ENCODE measurements at places on chromosomes 16 and 17.

- peak; percentile 76 for DNase-seq
These were observed 5.9 kb downstream of the CORO7 start for GRCh38 chr16:4410335-4411075.

DNA sequence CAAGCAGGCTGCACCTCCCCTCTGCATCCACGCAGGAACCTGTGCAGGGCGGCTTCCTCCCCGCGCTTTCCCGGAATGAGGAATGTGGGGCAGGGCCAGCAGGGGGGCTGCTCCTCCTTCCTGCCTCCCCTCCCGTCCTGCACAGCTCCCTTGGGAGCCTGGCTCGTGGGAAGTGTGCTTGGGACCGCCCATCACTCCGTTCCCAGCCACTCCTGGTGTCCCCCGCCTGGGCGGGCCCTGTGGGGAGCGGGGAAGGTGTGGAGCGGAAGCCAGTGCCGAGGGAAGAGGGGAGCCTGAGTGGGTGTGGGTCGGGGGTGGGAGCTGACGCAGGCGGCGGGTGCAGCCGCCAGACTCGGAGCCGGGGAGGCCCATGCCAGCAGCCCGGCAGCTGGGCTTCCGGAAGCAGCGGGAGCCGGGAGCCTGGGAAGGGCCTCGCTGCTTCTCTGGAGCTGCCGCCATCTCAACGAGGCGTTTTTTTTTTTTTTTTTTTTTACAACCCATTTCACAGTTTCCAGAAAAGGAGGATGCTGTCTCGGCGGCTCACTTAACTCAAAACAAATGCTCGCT is 24.1 kb downstream of the BAHCC1 start:
- DNase-seq = peak; percentile 99

GRCh38 chr16:14289692-14290340 is 218.7 kb downstream of the MRTFB start:
- peak; percentile 30 for DNase-seq

DNA sequence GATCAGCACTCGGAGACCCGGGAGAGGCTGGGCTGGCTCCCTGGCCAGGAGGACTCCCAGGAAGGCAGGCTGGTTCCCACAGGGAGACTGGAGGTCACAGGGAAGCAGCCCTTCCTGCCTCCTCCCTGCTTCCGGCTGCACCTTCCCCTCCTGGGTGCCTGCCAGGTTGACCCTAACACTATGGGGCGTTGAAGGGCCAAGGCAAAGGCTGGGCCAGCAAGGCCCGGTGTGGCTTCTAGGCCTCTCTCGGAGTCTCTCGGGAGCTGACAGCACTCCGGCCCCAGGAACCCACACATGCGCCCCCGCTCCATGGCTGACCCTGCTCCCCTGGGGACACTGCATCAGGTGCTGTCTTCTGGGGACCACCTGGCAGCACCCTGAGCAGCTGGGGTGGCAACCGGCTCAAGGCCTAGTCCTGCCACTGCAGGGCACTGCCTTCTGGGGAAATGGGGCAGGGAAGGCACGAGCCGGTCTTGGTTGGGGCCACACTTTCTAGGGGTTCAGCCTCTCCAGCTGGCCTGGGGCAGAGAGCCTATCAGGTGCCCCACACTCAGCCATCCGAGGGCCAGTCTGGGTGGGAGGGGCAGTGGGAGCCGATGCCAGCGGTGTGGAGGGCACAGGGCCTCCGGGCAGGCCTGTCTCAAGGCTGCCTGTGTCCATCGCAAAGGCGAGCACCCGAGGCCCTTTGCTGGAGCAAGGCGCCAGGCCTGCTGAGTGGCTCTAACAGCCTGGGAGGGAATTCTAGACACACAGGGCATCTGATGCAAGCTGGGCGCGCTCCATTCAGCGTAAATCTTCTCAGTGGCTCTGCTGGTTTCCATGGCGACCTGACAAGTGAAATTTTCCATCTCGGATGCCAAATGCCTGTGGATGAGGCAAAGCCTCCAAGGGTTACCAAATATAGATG is 5.6 kb upstream of the MTSS2 start:
- peak; percentile 99 for DNase-seq

- DNase-seq = peak; percentile 95
These were observed at the start of gene KRTAP4-6 for GRCh38 chr17:41140360-41141131. Gene KRTAP4-6 (minus strand): TSS chr17:41140544. CDS start chr17:41140487, 57 bp downstream.

- peak; percentile 12 for DNase-seq
These were observed 509 bp downstream of the CNEP1R1 start for GRCh38 chr16:50025537-50025931.

DNA sequence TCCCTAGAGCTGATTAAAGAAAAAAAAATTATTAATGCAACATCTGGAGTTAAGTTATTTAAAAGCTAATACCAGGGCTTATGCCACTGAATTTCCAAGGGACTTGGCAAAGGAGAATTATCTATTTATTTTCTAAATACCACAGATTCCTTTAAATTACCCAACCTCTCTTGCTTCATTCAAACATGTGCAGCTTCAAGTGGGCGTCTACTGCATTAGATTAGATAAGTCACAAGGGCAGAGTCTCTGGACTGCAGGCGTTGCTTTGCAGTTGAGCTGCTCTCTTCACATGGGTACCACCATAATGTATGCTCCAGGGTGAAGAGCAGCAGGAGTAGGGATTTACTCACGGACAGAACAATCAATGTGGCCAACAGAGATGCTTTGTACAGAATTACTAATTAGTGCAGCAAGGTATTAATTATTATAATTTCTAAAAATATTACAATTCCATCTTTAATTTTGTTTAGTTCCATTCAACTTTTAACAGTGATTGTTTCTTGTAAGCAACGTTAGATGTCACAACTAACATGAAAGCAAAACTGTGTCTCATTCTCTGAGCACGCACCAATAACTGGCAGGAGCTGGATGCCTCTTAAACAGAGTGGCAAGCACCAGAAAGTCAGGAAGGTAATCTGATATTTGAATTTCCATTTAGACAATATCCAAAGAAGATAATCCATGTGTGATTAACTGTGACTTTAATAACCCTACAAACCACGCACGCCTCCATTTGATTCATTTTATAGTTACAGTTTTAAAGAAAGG is 214.2 kb downstream of the STX8 start:
- DNase-seq = peak; percentile 72

- no peak for DNase-seq
These were observed 1762.2 kb downstream of the TP53TG3F start for GRCh38 chr16:35221482-35222185.

DNA sequence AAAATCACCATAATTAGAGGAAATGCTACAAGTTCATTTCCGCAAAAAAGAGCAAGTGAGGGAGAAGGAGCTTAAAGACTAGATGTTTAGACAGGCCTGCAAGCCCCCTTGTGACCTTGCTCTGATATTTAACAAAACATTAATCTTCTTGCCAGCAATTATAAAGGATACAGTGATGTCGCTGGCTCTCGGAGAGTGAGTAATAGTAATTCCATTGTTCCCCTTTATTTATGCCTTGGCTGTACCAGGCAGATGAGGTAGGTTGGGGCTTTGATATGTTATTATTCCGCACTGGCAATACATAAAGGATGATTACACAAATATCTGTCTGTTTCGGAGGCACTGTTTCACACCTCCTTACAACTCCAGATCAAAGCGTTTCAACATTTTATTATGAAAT is 204.8 kb upstream of the SALL1 start:
- DNase-seq = no peak

GRCh38 chr16:48188449-48189102 is 32.8 kb upstream of the ABCC12 start:
- DNase-seq = no peak

GRCh38 chr17:50847566-50847965 is 12.2 kb downstream of the WFIKKN2 start:
- no peak for DNase-seq

- no peak for DNase-seq
These were observed 592 bp upstream of the PERCC1 start for GRCh38 chr16:1430214-1430758.

- DNase-seq = peak; percentile 40
These were observed 24.2 kb downstream of the GPRC5B start for GRCh38 chr16:19860166-19861041.

GRCh38 chr17:75704963-75705875 is 16.0 kb upstream of the ITGB4 start:
- no peak for DNase-seq

DNA sequence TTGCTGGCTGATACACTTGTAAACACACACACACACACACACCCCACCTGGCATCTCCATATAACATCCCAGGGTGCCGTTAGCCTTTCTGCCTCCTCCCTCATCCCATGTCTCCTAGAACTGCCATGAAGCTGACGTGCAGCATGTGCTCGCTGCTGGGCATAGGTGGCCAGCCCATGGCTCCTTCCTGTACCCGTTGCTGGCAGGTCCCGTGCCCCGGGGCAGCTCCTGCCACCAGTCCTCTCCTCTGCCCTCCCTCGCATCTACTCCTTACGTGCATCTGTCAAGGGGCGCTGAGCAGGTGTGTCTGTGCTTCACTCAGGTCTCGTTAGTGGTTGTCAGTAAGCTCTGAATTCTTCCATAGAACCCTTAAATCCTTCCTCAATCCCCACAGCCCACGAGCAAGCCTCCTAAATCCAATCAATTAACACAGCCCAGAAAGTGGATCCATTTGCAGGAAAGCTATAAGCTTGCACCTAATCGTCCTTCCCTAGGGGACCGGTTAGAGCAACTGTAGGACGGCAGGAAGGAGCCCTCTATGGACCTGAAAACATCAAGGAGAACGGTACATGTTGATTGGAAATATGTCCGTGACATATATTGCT is 218.1 kb upstream of the FOXF1 start:
- no peak for DNase-seq

DNA sequence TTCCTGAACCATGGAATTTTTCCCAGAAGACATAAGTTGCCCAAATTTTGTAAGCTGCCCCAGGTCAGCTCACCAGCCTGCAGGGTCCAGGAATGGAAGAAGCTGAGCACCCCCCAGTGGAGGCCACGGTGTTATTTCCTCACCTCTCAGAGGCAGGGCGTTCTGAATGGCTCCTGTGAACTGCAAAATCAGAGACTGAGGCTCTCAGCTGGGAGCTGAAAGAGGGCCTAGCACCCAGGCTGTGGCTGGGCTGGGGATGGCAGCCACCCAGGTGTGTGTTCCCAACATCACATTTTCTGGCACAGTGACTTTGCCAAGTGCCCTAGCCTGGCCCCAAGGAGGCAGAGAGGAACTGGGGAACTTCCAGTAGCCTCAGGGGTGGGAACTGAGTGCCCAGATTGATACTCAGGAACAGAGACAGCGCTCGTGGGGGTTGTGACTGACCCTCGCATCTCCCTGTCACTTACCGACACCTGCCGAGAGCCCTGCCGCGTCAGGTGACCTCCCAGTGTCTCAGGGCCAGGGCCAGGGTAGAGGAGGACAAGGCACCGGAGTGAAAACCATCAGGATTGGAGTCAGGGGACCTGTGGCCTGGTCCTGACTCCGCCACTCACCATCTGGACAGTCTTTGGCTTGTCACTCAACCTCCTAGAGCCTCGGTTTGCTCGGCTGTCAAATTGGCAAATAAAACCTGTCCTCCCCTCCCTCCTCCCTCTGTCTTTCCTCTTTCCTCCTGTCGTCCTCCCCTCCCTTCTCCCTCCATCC is 11.3 kb downstream of the CACNG4 start:
- DNase-seq = no peak

DNA sequence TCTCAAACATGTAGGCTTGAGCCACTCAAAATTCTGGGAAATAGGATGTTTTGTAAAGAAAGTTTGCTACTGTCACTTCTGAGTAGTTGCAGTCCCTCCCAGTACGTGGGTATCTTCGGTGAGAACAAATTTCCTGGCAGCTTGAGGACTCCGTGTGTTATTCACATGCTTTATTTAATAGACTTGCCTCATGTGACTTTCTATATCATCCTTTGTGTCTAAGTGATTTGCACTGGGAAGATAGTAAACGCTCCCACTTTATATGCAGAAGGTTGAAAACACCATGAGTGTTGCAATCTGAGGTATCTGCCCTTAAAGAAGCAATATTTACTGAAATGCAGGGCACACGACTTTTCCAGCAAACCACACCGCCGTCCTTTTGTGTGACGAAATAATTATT is 643.7 kb downstream of the MAF start:
- DNase-seq = no peak

- no peak for DNase-seq
These were observed 34.9 kb downstream of the CD300LF start for GRCh38 chr17:74677558-74678466.

- no peak for DNase-seq
These were observed 24.0 kb downstream of the DUSP14 start for GRCh38 chr17:37513711-37514110.

- no peak for DNase-seq
These were observed 26.7 kb downstream of the SLC12A3 start for GRCh38 chr16:56891685-56892084.

- DNase-seq = peak; percentile 86
These were observed 471.6 kb downstream of the SOX9 start for GRCh38 chr17:72592242-72592966.

- DNase-seq = no peak
These were observed 64.1 kb downstream of the SLC5A11 start for GRCh38 chr16:24909856-24910255.

DNA sequence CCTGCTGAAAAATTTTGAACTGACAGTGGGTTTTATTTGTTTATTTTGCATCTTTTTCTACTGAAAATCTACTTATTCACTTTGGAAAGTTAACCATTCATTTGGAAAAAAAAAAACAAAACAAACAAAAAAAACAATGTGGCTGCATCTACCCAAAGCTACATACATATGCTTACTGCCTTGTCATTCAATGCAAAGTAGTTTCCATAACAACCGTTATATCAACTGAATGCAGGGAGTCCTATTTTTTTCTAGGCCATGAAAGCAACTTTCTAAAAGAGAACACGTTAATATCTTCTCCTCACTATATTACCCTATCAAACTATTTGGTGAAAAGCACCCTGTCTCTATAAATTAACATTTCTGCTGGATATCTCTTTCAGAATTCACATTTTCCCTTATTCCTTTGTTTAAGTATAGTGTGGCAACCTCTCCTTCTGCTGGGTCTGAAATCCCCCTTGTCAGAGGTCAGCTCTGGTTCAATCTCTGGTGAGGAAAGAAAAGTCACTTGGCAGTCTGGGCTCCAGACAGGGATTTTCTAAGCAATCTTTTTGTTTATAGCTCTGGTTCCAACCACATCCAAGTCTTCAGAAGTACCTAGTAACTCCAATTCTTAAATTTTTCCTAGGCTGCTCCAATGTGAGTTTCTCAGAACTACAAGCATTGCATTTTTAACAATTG is 528.4 kb upstream of the TOM1L1 start:
- no peak for DNase-seq

DNA sequence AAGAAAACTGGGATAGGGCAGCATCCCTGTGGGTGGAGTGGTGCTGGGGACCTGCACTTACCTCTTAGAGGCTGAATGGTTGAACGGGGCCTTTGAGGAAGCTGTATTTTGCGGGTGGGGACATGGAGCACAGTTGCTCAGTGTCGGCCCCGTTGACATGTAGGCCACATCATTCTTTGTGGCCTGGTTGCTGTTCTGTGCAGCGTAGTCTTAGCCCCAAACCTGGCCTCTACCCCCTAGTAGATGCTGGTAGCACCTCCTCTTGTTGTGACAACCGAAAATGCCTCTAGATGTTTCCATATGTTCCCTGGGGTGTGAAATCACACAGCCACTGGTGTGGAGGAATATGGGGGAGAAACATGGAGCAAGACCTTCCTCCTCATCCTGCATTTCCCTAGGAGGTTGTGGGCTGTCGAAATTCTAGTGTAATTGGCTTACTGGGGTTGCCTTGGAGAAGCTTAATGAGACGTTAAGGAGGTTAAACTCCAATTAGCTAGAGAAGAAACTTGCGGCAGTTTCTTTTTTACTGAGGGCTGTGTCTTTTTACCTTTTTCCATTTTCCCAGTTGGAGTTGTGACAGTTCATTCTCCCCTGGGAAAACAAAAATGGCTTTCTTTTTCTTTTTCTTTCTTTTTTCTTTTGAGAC is 9.4 kb downstream of the ABCC1 start:
- no peak for DNase-seq

- no peak for DNase-seq
These were observed 78.6 kb downstream of the COPRS start for GRCh38 chr17:31780483-31780882.

GRCh38 chr17:80036715-80037477 is 454 bp downstream of the CCDC40 start:
- peak; percentile 47 for DNase-seq
